ENCODE measurements at places on chromosomes 4 and X. TPM values are rescaled to one million over a fixed set of nuclear protein-coding genes. Genes with fewer than 3 reads are reported as not detected.

The PCYT1B gene
- 41.1 TPM for total RNA-seq

The AVPR2 gene
- total RNA-seq: not detected

The PLAC1 gene
- total RNA-seq: 0.99 TPM

The CXCL9 gene
- not detected for total RNA-seq

The MTNR1A gene
- 0.60 TPM for total RNA-seq

The FDCSP gene
- not detected for total RNA-seq

The NDNF gene
- total RNA-seq: 4.8 TPM

The CLDN22 gene
- total RNA-seq: not detected

The TMSB15C gene
- total RNA-seq: 9.2 TPM

The EDNRA gene
- 43.1 TPM for total RNA-seq

DNA sequence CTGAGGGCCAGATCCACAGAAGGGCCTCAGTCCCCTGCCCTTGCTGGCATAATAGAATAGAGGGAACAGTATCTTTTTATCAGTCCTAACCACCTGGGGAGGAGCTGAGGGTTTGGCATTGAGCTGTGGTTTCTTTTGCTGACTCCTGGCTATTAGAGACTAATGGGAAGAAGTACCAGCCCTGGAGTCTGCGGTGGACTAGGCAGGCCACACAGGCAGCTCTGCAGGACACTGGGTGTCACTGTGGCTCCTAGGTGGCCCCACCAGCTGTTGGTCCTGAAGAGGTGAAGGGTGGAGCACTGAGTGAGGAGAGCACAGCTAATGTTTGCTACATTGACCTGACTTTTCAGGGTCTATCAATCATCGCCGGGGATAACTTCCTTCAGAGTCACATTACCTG is 52.8 kb upstream of the GPC4 start:
- H3K4me1 ChIP-seq: no peaks in the 10 kb centered on the region
- H3K27ac ChIP-seq: no peak overlapping the region
- no peaks in the 10 kb centered on the region for H3K36me3 ChIP-seq
- no peak overlapping the region for H3K4me3 ChIP-seq

DNA sequence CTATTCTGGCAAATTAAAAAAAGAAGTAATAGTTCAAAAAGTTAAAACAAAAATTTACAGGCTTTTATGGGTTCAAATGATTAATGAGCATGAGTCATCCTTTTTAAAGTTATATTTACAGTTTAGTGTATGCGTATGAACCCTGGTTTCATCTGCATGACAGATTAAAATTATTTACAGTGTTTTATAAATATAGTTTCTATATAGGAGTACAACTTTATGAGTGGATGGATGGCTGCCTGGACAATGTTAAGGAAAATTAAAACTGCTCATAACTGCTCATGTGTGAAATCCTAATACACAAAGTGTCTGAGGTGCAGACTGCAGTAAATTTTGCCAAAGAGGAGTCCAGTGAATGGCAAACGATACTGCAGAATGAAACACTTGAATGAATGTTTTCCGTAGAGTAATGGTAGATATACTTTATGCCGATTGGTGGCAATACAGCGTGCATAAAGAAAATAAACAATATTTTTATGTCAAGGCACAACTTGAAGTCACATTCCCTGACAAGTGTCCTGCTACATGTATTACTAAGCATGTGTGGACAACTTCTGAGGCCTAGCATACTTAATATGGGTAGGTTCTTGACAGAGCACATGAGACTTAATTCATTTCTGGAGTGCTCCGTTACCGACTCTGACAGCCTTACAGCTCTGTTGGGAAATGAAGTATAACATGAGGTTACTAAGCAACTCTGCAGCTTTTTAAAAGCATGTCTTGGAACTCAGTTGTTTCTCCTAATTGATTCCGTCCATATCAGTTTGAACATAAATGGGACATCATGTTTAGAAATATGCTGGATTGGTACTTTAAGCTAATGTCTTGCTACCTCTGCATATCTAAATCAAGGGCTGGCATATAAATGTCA is 985.6 kb upstream of the PCDH7 start:
- no peaks in the 10 kb centered on the region for H3K4me1 ChIP-seq
- no peaks in the 10 kb centered on the region for H3K36me3 ChIP-seq
- DNase-seq: no peak
- H3K27me3 ChIP-seq: no peaks in the 10 kb centered on the region
- no peak overlapping the region for H3K27ac ChIP-seq
- no peak overlapping the region for H3K4me3 ChIP-seq

DNA sequence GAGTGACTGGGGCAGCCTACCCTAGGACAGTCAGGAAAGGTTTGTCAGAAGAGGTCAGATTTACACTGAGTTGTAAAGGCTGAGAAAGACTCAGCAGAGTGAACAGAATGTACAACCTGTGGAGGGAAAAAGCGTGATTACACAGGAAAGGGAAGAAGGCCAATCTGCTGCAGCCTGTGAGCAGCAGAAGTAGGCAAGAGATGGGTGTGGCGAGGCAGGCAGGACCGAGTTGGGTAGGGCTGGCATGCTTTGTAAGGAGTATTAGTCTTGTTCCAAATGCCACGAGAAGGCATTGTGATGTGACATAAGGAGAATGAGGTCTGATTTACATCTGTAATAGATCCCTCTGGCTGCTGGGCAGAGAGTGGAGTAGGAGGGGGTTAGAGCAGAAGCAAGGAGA is 12.6 kb downstream of the SGMS2 start:
- H3K36me3 ChIP-seq: no peaks in the 10 kb centered on the region
- DNase-seq: no peak
- H3K27ac ChIP-seq: no peak overlapping the region
- no peak overlapping the region for H3K4me3 ChIP-seq
- H3K4me1 ChIP-seq: no peaks in the 10 kb centered on the region

DNA sequence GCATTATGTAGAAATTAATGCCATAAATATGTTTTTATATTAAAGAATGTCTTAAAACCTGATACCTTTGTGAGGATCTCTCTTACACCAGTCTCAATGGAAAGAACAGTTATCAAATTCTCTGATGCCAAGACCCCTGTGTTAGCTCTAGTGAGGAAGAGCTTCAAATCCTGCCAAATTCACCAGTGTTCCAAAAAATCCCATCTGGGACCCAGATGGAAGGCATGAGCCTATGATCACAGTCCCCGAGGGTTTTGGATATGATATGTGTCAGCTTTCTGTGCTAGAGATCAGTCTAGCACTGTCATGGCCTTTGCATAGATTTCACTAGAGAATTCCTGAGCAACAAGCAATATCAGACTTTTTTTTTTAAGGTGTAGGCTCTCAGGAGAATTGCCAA is 412.1 kb downstream of the UBE2NL start:
- H3K27me3 ChIP-seq: no peaks in the 10 kb centered on the region
- no peaks in the 10 kb centered on the region for H3K4me1 ChIP-seq
- no peak overlapping the region for H3K27ac ChIP-seq
- H3K4me3 ChIP-seq: no peak overlapping the region
- H3K36me3 ChIP-seq: no peaks in the 10 kb centered on the region
- no peak for DNase-seq

DNA sequence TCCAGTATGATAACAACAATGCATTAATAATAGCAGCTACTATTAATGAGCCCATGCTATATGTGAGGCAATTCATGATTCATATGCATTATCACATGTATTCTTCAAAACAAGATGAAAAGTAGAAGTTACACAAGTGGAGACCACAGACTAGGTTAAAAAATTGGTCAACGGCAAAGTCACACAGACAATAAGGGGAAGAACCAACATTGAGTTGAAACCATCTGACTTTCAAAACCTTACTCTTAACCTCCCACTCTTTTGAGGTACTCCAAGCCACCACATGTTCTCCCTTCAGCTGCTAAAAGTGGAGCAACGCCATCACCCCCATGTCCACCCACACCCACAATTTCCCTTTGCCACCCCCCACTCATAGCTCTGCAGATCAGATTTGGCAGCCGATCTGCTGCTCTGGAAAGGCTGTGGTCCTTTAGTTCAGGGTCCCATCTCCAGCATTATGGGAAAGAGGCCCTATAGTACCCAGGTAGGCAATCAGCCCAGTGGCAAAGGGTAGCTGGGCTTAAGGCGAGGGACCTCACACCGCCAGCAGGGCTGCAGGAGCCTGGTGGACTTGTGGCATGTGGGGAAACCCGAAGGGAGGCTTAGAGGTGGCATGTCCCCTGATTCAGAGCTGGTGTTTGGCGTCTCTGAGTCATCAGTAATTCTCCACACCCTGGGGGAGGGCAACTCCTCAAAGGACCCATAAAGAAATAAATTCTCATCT is 33.5 kb upstream of the CYBB start:
- no peak overlapping the region for H3K27ac ChIP-seq
- H3K27me3 ChIP-seq: no peaks in the 10 kb centered on the region
- H3K4me3 ChIP-seq: no peak overlapping the region
- no peak for DNase-seq

GRCh38 chr4:176363072-176363471 is 43.3 kb downstream of the SPCS3 start:
- H3K27me3 ChIP-seq: no peaks in the 10 kb centered on the region
- H3K27ac ChIP-seq: no peak overlapping the region
- DNase-seq: no peak
- H3K36me3 ChIP-seq: no peaks in the 10 kb centered on the region
- no peak overlapping the region for H3K4me3 ChIP-seq

DNA sequence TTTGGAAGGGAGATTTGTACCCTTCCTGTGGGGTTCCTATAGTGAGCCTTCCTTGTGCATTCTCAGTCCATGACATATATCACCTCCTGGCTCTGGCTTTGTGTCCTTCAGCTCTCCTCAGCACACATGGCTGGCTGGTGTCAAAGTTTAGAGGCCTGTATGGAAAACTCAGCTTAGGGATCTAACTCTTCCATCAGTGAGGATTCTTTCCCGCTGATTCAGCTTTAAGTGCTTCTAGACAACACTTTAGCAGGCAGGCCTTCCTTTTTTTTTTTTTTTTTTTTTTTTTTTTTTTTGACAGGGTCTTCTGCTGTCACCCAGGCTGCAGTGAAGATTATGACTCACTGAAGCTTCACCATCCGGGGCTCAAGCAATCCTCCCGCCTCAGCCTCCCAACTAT is 84.2 kb downstream of the NPNT start:
- H3K4me3 ChIP-seq: no peak overlapping the region
- H3K4me1 ChIP-seq: peaks cover 8% of the 10 kb centered on the region
- H3K36me3 ChIP-seq: no peaks in the 10 kb centered on the region
- no peak for DNase-seq

- no peaks in the 10 kb centered on the region for H3K27me3 ChIP-seq
- DNase-seq: no peak
- H3K27ac ChIP-seq: no peak overlapping the region
- H3K4me3 ChIP-seq: no peak overlapping the region
- no peaks in the 10 kb centered on the region for H3K36me3 ChIP-seq
Observed at GRCh38 chr4:165009493-165010227, 22.1 kb upstream of the TRIM60 start.

- no peaks in the 10 kb centered on the region for H3K4me1 ChIP-seq
- no peak overlapping the region for H3K27ac ChIP-seq
- H3K27me3 ChIP-seq: no peaks in the 10 kb centered on the region
- no peak for DNase-seq
- peaks cover 6% of the 10 kb centered on the region for H3K36me3 ChIP-seq
Observed at GRCh38 chr4:39521253-39521919, 5.9 kb downstream of the UGDH start.

GRCh38 chr4:85147481-85148076 is 181.1 kb upstream of the WDFY3 start:
- no peaks in the 10 kb centered on the region for H3K36me3 ChIP-seq
- peak; percentile 75 for DNase-seq
- no peaks in the 10 kb centered on the region for H3K4me1 ChIP-seq
- H3K27ac ChIP-seq: no peak overlapping the region

- no peaks in the 10 kb centered on the region for H3K36me3 ChIP-seq
- H3K4me1 ChIP-seq: no peaks in the 10 kb centered on the region
- H3K27me3 ChIP-seq: no peaks in the 10 kb centered on the region
- H3K27ac ChIP-seq: no peak overlapping the region
- no peak for DNase-seq
Observed at GRCh38 chrX:152806035-152806434, 24.5 kb downstream of the CETN2 start.

- H3K36me3 ChIP-seq: no peaks in the 10 kb centered on the region
- H3K27ac ChIP-seq: no peak overlapping the region
- H3K27me3 ChIP-seq: no peaks in the 10 kb centered on the region
- DNase-seq: no peak
- H3K4me1 ChIP-seq: no peaks in the 10 kb centered on the region
- no peak overlapping the region for H3K4me3 ChIP-seq
Observed at GRCh38 chr4:133186210-133186609, 37.1 kb downstream of the PCDH10 start.

DNA sequence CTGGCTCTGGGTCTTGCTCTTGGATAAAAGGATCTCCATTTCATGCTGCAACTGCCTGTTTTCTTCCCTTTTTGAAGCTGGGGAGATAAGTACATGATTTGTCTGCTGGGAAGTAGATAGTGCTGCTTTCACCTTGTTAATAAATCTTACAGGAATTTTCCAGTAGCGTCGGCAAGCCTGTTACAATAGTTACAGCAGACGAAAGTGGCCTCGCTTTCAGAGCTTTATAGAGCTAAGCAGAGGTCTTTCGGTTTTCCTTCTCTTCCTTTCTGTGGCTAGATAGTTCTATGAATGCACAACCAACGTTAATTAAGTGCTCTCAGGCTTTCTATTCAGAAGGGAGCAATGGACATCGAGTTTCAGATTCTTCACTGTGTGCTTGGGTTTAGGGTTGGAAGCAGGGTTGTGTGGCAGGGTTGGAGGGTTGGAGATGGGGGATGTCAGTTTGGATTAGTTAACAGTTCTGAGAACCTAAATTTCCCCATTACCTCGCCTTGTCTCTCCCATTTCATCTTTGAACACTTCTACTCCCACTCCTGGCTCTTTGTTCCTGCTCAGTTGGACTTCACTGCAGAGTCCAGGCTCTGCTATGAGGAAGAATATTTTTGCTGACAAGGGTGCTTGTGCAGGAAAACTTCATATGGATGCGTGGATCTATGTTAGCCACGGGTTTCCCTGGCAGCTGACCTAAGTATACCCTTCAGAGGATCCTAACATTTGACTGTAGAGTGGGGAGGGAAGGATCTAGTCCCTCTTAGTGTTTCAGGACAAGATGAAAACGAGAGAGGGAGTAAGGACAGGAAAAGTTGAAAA is 237.9 kb downstream of the ARHGAP10 start:
- no peak overlapping the region for H3K27ac ChIP-seq
- no peaks in the 10 kb centered on the region for H3K4me1 ChIP-seq

- no peak overlapping the region for H3K4me3 ChIP-seq
- no peak for DNase-seq
- no peaks in the 10 kb centered on the region for H3K36me3 ChIP-seq
Observed at GRCh38 chr4:80680934-80681333, 345.4 kb downstream of the CFAP299 start.

DNA sequence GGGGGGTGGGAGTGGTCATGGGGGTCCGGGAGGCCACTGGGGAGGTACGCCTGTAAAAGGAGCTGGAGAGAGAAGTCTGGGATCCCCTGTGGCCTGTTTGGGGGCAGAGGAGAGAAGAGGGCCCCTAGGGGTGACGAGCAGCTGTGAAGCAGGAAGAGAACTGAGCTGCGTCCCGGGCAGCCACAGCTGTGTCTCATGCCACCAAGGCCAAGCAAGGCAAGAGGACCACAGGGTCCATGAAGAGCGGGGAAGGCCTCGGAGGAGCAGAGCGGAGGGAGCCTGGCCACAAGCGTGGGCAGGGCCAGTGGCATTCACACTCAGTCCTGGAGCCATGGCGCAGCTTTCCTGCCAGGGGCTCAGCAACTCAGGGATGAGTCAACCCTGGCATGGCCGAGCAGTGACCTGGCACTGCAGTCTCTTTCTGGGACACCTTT is 13.6 kb upstream of the NAT8L start:
- H3K36me3 ChIP-seq: no peaks in the 10 kb centered on the region
- H3K4me1 ChIP-seq: no peaks in the 10 kb centered on the region
- no peak for DNase-seq
- peaks cover 10% of the 10 kb centered on the region for H3K27me3 ChIP-seq
- no peak overlapping the region for H3K4me3 ChIP-seq

All from cardiac muscle cell (in vitro differentiated cells and primary cell).